ENCODE measurements at places on chromosomes 16 and 17.
A peak's percentile ranks its signal among the peaks of the same experiment; 100 is the strongest.

DNA sequence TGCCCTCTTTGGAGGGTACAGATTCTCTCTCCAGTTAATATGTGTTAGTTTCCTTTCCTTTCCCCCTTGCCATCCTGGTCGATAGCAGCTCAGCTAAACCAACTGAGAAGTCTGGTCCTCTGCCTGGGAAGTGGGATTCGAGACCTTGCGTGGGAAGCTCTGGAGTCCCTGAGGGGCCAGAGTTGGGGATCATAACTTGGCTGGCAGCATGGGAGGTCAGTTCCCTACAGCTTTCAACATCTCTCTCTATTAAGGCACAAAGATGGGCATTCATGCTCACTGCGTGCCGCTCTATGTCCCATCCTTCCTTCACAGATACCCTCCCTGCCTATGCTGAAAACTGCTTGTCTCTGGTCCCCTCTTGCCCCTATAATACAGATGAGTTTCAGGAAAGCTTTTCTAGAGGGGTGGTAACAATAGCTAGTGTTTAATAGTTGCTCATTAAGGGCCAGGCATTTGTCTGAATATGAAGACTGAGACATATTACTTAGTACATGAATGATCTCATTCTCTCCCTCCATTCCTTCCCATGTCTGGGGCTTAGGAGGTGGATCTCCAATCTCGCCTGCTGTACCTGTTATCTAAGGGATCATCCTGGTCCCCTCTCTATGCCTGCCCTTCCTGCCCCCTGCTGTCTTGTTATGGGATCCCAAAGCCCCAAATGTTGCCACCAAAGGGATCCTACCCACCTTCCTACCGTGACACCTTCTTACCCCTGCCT lies 10.8 kb downstream of the THRA start:
- H3K4me1 ChIP-seq = peaks cover 83% of the 10 kb centered on the region
- H3K27me3 ChIP-seq = no peaks in the 10 kb centered on the region
- peak overlapping the region; percentile 51 for H3K4me3 ChIP-seq
- no peak for DNase-seq

- no peak for DNase-seq
- no peaks in the 10 kb centered on the region for H3K27me3 ChIP-seq
- H3K36me3 ChIP-seq = no peaks in the 10 kb centered on the region
- H3K4me1 ChIP-seq = peaks cover 3% of the 10 kb centered on the region
- H3K4me3 ChIP-seq = peak overlapping the region; percentile 67
Observed at GRCh38 chr17:81164371-81165245, 699 bp upstream of the PVALEF start.

DNA sequence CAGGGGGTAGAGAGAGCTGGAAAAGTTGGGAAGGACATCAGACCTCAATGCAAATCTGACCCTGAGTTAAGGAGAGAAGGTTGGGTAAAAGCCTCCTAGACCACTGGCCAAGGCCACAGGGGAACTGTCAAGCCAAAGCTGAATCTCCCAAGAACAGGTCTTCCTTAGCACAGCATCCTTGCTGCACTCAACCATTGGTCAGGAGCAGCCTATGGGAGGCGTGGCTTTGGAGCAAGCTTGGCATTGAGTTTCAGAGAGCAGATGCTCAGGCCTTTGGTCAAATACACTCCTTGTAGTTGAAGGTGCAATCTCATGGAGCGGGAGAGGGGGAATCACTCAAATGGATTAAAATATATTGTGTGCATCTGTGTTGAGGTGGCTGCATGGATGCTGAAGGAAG lies 21.8 kb downstream of the SOX9 start:
- H3K36me3 ChIP-seq = no peaks in the 10 kb centered on the region
- no peak for DNase-seq
- no peaks in the 10 kb centered on the region for H3K27me3 ChIP-seq
- H3K4me1 ChIP-seq = no peaks in the 10 kb centered on the region
- no peak overlapping the region for H3K4me3 ChIP-seq

GRCh38 chr17:30476726-30477082 lies 504 bp upstream of the GOSR1 start:
- H3K4me1 ChIP-seq = peaks cover 8% of the 10 kb centered on the region
- peak overlapping the region; percentile 78 for H3K4me3 ChIP-seq
- H3K27ac ChIP-seq = peak overlapping the region; percentile 95

DNA sequence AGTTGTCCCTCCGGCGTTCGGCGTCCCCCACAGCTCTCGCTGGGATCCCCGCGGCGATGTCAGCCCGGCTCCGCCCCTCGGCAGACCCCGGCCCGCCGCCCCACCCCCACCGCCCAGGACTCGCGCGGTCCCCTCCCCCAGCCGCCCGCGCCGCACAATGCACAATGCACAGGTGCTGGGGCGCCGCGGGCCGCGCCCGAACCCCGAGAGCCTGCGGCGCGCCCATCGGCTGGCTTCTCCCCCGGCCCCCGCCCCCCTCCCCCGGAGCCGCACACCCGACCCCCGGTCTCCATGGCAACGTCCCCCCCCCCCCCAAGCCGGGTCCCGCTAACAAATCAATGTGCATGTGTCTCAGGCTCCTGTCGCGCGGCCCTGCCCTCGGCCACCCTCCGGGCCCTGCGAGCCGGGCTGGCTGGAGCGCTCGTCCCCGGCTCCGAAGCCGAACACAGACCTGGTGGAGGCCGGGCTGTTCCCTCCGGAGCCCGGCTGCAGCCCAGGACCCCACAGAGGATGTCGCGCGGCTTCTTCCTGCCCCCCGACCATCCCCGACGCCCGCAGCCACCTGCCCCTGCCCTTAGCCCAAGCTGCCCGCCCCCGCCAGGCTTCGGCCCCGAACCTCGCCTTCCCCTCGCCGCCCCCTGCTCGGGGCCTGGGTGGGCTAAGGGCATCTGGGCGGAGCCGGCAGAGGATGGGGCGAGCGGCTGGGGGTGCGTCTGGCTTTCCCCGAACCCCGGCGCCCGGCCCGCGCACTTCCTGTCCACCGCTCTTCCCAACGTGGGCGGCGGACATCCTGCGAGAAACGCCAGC lies 818 bp upstream of the CBX8 start:
- peaks cover 52% of the 10 kb centered on the region for H3K27me3 ChIP-seq
- DNase-seq = no peak
- H3K36me3 ChIP-seq = no peaks in the 10 kb centered on the region
- H3K4me1 ChIP-seq = peaks cover 25% of the 10 kb centered on the region
- H3K27ac ChIP-seq = peak overlapping the region; percentile 41

DNA sequence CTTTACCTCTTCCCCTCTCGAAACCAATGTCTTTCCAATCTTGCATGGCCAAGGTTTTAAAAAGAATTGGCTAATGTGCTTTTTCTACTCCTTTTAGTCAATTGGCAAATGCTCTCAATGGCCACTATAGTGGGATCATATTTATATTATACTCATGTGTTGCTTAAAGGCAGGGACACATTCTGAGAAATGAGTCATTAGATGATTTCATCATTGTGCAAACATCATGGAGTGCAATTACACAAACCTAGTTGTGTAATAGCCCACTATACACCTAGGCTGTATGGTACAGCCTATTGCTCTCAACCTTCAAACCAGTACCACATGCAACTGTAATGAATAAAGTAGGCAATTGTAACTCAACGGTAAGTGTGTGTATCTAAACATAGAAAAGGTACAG lies 180.9 kb downstream of the HS3ST3A1 start:
- no peak overlapping the region for H3K4me3 ChIP-seq
- no peaks in the 10 kb centered on the region for H3K36me3 ChIP-seq
- no peak overlapping the region for H3K27ac ChIP-seq
- DNase-seq = no peak
- H3K27me3 ChIP-seq = no peaks in the 10 kb centered on the region

DNA sequence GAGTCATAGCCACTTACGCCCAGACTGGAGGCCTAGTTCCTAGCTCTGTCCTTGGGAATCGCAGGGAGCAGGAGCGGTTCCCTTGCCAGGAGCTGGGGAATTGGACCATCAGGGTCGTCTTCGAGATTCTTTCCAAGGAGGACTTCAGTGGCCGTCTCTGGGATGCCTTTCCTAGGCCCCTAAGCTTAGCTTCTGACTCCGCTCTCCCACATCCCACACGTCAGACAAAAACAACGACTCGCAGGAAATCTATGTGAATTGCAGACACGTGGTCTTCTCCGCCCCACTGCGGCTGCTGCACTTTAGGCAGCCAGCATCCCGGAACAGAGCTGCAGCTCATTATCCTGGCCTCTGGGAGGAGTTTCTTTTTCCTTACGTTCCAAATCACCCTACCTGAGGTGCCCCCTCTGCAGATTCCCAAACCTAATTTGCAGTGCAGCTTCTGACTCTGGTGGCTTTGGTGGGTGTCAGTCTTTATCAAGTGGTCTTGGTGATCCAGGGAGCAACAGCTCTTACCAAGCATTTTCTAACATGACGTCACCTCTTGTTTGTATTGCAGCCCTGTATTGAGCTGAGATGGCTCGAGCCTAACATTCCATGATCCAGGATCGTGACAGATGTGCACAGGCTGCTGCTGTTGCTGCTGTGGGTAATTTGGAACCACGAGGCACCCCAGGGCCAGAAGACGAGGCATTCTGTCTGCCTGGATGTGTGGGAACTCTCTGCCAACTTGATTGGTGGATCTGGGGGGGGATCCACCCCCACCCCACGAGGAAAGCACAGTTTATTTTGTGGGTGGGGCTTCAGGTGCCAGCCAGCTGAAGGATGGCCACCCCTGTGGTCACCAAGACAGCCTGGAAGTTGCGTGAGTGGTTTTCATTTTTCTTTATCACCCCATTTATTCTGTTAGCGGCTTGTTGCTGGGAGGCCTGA lies 1.1 kb downstream of the KATNB1 start:
- DNase-seq = no peak
- H3K27me3 ChIP-seq = no peaks in the 10 kb centered on the region
- peak overlapping the region; percentile 82 for H3K4me3 ChIP-seq
- no peaks in the 10 kb centered on the region for H3K36me3 ChIP-seq
- peaks cover 18% of the 10 kb centered on the region for H3K4me1 ChIP-seq

GRCh38 chr17:33154869-33155455 lies 138.1 kb downstream of the ASIC2 start:
- H3K36me3 ChIP-seq = no peaks in the 10 kb centered on the region
- H3K27ac ChIP-seq = no peak overlapping the region
- H3K4me1 ChIP-seq = no peaks in the 10 kb centered on the region
- H3K27me3 ChIP-seq = no peaks in the 10 kb centered on the region
- H3K4me3 ChIP-seq = no peak overlapping the region
- no peak for DNase-seq

GRCh38 chr17:13888056-13888609 lies 181.2 kb upstream of the COX10 start:
- no peaks in the 10 kb centered on the region for H3K4me1 ChIP-seq
- no peak for DNase-seq
- no peak overlapping the region for H3K27ac ChIP-seq
- H3K4me3 ChIP-seq = no peak overlapping the region
- H3K27me3 ChIP-seq = no peaks in the 10 kb centered on the region
- no peaks in the 10 kb centered on the region for H3K36me3 ChIP-seq

GRCh38 chr17:62580947-62581346 lies 46.5 kb upstream of the MRC2 start:
- peaks cover 50% of the 10 kb centered on the region for H3K36me3 ChIP-seq
- no peak for DNase-seq
- no peak overlapping the region for H3K27ac ChIP-seq
- H3K4me1 ChIP-seq = no peaks in the 10 kb centered on the region

GRCh38 chr17:71710816-71711215 lies 410.0 kb upstream of the SOX9 start:
- no peak overlapping the region for H3K4me3 ChIP-seq
- H3K36me3 ChIP-seq = no peaks in the 10 kb centered on the region
- no peak for DNase-seq

- H3K36me3 ChIP-seq = no peaks in the 10 kb centered on the region
- no peak overlapping the region for H3K27ac ChIP-seq
- H3K27me3 ChIP-seq = no peaks in the 10 kb centered on the region
- no peak for DNase-seq
- H3K4me3 ChIP-seq = no peak overlapping the region
Observed at GRCh38 chr17:57418463-57419246, 162.3 kb downstream of the MSI2 start.

- no peaks in the 10 kb centered on the region for H3K36me3 ChIP-seq
- no peak overlapping the region for H3K4me3 ChIP-seq
- no peak overlapping the region for H3K27ac ChIP-seq
- H3K4me1 ChIP-seq = no peaks in the 10 kb centered on the region
Observed at GRCh38 chr16:12390074-12390605, 413.5 kb downstream of the CPPED1 start.

DNA sequence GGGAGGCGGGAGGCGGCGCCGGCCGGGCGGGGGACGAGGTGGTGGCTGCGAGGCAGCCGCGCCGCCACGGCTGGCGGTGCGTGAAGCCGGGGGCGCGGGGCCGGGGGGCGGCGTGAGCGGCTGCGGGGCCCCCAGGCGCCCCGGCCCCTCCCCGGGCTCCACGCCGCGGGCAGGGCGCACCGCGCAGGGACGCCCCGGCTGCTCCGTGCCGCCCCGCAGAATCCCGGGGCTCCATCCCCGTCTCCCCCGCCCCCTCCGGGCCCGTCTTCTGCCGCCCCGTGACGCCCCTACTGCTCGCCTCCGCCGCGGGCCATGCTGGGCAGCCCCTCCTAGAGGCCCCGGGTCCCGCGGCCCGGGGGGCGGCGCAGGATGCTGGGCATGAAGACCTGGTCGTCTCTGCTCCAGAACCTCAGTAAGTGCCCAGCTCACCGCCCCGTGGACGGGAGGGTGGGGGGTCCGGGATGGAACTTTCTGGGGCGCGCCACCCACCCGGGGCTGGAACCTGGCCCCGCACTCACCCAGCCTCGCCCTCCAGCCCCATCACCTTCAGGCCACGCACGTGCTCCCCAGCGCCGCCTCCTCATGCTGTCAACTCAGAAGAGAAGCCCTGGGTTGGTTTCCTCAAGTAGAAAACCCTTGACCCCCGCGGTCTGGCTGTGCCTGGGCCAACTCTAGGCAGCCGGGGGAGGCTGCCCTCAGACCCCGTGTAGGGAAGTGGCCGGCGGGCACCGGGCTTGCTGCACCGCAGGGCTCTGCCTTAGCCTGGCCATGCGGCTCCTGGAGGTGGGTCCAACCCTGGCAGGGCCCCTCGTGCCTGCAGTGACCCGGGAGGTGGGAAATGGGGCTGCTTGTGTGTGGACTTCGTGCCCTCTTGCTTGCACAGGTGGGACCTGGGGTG lies 150.2 kb upstream of the GSE1 start:
- peaks cover 10% of the 10 kb centered on the region for H3K4me1 ChIP-seq
- no peak for DNase-seq
- H3K27me3 ChIP-seq = no peaks in the 10 kb centered on the region
- H3K36me3 ChIP-seq = no peaks in the 10 kb centered on the region

DNA sequence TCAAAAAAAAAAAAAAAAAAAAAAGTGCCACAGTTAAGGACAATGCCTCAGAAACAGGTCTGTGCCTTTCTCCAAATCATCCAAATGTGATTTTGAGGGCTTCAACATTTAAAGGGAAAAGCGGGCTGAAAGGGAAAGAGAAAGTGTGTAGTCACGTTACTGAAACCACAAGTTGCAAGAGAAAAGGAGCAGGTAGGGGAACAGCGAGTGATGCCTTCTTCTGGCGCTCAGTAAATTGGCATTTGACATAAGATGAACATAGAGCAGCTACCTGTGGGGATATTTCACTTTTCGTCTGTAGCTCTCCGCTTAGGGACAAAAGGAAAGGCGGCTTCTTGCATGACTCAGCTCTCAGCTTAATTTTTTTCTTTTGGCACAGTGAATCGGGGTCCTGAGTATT lies 11.1 kb downstream of the CMTM2 start:
- no peaks in the 10 kb centered on the region for H3K4me1 ChIP-seq
- no peaks in the 10 kb centered on the region for H3K36me3 ChIP-seq
- no peak overlapping the region for H3K4me3 ChIP-seq
- no peak for DNase-seq

GRCh38 chr17:48175692-48176470 lies 68.3 kb downstream of the SNX11 start:
- H3K4me3 ChIP-seq = no peak overlapping the region
- no peak overlapping the region for H3K27ac ChIP-seq
- no peaks in the 10 kb centered on the region for H3K36me3 ChIP-seq
- DNase-seq = no peak
- no peaks in the 10 kb centered on the region for H3K4me1 ChIP-seq

GRCh38 chr16:1036166-1036565 lies 36.4 kb upstream of the SSTR5 start:
- DNase-seq = no peak
- H3K4me1 ChIP-seq = no peaks in the 10 kb centered on the region
- no peak overlapping the region for H3K27ac ChIP-seq
- no peaks in the 10 kb centered on the region for H3K36me3 ChIP-seq

Data from ascending aorta (tissue), 2 donors.